ENCODE measurements at places on chromosomes 1 and 21.

DNA sequence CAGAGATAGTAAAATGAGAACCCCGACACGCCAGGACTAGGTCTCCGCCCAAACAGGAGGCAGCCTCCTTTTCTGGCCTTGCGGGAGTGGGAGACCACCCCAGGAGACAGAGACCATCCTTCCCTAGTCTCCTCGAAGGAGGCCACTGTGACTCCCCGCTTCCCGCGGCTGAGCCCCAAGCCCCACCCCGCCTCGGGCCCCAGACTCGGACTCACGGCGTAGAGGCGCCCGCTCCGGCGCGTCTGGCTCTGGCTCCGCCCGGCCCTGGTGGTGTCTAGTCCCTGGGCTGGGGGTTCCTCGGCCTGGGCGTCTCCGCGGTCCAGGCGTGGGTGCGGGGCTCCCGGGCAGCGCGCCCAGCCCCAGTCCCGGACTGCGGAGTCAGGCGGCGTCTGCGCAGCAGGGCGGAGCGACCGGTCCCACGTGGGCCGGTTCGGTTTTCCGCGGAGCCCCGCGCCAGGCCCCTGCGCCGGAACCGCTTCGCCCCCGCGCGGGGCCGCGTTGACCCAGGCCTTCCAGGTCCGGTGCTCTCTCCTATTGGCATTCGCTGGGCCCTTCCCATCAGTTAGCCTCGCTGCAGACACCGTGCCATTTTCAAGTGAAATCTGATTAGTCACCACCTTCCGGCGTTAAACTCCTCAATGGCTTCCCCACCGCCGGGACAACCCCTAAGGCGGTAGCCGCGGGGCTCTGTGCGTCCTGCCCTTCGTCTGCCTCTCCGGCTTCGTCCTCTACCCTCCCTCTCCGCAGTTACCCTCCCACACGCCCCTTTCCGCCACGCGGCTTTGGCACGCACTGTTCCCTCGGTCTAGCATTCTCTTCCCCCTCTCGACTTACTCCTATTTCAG, at the start of gene C1orf216:
Gene C1orf216 (minus strand): TSS at position 393 of the 845 bp plus-strand sequence. CDS start 2,563 bp downstream, outside the sequence.
- peak; percentile 54 for DNase-seq

DNA sequence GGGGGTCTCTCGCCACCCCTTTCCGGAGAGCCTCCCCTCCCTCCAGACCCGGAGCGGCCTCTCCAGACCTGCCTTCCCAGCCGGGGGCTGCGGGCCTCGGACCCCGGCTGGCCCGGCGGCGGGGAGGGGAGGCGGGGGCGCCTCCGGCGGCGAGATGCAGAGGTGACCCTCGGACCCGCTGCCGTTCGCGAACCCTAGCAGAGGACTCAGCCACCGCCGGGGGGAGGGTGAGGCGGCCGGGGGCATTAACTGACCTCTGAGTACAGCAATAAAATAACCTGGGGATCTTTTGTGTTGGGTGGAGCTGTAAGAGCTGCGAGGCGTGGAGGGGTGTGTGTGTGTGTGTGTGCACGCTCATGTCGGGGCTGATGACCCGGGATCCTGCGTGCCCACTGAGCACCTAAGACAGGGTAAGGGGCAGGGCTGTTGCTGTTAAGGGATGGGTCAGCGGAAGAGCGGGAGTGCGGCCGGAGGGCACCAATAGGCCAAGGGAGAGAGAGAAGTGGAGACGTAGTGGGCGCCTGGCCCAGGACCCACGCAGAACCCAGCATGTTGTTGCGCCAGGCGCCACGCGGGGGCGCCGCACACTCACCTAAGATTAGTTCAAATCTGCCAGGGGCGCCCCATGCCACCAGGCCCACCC, 6.3 kb downstream of the HAPLN2 start:
- DNase-seq, result peak; percentile 30

DNA sequence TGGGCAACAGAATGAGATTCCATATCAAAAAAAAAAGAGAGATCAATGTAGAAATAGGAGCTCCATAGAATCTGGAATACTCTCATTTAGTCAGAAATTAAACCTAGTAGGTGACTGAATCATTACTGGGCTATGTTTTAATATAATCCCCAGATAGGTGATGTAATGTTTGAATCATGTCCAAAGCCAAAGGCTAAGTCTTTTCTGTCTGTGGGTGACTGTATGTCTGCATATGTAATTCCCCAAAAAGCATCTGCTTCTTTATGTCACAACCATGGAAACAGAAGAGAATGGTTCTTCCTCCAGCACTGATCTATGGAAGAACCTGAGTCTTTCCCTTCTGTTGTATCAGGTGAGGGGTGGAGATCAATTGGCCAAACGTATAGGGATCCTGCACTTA, 5.8 kb downstream of the LAMC2 start:
- DNase-seq, result no peak

DNA sequence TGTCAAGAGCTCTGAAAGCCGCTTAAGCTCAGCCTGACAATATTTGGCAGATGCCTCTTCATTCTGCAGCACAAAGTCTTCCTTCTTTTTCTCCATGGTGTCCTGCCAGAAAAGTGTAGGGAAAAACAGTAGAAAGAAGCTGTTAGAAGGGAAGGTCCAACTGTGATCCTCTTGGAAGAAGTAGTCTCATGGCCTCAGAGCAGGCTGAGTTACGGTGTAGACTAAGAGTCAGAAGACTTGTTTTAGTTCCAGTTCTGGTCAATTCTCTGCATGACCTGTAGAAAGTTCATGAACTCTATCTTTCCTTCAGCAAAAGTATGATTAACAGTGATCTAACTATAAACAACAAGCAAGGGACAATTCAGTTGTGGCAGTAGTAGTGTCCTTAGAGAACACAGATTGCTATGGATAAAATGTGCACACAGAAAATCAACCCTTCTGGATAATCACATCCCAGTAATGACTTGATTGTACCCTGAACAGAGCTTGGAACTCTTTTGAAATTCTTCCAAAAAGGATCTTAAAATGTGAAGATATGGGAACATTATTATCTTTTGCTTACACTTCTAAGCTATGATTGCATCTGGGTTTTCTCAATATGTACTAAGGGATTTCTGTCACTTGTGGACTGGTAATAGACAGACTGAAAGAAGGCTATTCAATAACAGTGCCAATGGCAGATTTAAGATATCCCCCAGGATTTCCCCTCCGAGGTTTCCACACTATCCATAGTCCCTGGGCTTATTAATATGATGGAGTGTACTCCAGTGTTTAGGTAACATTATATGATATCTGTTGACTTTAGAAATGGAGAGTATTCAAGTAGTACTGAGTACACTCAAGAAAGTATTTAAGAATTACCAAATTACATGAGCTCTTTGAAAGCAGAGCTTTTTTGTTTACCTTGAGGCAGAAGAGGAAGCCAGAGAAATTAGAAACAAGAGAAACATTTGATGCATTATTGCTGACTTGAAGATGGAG, 22.1 kb upstream of the GBP2 start:
- no peak for DNase-seq

DNA sequence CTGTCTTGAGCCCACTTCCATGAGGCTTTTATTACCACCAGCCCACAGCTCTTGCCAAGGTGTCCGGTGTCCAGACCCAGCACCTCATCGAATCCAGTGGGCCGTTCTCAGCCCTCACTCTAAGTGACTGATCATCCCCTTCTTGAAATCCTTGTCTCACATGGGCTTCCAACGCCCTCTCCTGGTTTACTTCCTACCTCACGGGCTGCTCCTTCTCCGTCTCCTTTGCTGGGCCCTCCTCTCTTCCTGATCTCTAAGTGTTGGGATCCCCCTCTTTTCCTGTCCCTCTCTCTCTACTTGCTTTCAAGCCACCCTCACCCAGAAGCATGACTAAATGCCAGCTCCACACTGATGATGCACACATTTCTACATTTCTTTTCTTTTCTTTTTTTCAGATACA, 9.0 kb upstream of the RHBG start:
- DNase-seq, result no peak

- no peak for DNase-seq
Measured at GRCh38 chr1:63968663-63969440, 195.0 kb downstream of the ROR1 start.

DNA sequence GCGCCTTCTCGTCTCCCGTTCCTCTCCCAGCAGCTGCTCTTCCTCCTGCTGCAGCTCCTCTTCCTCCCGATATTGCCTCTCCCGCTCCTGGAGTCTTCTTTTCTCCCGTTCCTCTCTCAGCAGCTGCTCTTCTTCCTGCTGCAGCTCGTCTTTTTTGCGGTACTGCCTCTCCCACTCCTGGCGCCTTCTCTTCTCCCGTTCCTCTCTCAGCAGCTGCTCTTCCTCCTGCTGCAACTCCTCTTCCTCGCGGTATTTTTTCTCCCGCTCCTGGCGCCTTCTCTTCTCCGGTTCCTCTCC, 5.3 kb downstream of the TCHH start:
- no peak for DNase-seq

- no peak for DNase-seq
Measured at GRCh38 chr1:175555266-175555665, 188.1 kb downstream of the TNR start.

DNA sequence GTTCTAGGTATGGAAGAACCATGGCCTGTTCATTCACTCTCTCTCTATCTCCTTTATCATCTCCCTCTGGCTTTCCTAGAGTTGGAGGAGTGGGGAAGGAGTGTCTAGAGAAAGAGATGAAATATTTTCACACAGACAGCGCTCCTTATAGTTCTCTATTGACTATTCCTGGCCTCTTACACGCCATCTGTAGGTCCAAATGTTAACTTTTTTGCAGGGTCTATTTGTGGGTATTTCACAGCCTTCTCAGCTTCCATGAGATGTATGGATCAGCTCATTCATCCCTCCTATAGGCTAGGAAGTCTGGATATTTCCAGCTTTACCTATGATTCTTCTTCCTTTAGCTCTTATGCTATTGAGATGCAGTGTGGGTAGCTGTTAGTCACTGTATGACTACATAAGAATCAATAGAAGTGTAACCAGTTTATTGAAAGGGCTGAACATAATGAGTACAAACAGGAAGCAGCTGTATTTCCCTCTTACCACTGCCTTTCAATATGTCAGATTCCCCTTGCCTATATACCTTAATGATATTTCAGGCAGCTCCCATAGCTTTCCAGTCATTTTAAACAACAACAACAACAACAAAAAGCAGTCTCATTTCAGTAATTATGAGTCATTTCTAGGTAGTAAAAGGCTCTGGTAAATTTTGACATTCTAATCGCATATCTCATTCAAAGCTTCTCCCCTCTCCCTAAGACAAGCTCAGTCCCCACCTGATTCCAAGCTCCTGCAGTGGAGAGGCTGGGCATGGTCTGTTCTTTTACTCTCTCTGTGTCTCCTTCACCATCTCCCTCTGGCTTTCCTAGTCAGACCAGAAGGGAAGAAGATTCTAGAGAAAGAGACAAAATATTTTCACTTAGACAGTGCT, 149.5 kb downstream of the TTLL7 start:
- DNase-seq, result no peak

DNA sequence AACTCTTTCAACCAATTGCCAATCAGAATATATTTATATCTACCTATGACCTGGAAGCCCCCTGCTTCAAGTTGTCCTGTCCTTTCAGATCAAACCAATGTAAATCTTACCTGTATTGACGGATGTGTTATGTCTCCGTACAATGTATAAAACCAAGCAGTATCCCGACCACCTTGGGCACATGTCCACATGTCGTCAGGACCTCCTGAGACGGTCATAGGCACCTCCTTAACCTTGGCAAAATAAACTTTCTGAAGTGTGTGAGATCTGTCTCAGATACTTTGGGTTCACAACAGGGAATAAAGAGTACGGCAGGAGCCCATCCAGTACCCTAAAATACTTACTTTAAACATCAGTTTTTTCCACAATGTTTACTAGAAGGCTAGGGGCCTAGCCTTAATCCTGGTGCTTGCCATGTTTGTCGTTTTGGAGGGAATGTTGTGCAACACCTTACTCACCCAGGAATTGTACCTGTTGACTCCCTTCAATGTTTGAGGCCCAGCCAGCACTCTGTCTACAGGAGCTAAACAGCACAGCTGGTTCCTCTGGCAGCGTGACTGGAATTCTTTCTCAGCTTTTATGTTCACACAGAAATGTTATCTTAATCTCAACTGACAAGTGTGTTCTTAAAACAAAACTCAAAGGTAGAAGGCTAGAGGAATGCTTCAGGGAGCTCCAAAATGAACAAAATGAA, 90.8 kb upstream of the USP25 start:
- DNase-seq, result no peak

GRCh38 chr1:27603309-27603680, 649 bp downstream of the AHDC1 start:
- DNase-seq, result no peak

DNA sequence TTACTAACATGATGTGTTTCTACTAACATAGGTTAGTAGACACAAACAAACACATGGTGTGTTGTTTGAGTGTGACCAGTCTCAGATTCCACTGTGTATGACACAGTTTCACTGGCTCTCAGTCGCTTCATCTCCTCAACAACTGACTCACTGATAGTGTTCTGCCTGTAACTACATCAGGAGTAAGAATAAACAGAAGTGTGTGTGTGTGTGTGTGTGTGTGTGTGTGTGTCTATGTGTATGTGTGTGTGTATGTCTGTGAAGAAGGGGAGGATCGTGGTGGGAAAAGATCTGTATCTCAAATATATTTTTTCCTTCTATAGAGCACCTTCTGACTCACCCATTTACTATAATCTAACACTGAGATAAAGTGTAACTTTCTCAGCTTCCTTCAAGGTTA, 391.0 kb downstream of the PTPRC start:
- DNase-seq, result no peak

DNA sequence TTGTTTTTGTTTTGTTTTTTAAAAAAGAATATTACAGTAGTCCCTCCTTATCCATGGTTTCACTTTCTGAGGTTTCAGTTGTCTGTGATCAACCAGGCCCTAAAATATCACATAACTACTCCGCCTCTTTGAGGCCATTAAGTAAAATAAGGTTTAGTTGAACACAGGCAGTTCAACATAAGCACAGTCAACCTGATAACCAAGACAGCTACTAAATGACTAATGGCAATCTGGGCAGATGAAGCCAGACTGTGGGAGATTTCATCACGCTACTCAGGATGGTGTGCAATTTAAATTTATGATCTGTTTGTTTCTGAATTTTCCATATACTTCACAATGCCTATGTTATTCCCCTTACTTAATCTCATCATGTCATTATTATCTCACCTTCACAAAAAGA, 30.1 kb downstream of the LDLRAD1 start:
- DNase-seq, result no peak

DNA sequence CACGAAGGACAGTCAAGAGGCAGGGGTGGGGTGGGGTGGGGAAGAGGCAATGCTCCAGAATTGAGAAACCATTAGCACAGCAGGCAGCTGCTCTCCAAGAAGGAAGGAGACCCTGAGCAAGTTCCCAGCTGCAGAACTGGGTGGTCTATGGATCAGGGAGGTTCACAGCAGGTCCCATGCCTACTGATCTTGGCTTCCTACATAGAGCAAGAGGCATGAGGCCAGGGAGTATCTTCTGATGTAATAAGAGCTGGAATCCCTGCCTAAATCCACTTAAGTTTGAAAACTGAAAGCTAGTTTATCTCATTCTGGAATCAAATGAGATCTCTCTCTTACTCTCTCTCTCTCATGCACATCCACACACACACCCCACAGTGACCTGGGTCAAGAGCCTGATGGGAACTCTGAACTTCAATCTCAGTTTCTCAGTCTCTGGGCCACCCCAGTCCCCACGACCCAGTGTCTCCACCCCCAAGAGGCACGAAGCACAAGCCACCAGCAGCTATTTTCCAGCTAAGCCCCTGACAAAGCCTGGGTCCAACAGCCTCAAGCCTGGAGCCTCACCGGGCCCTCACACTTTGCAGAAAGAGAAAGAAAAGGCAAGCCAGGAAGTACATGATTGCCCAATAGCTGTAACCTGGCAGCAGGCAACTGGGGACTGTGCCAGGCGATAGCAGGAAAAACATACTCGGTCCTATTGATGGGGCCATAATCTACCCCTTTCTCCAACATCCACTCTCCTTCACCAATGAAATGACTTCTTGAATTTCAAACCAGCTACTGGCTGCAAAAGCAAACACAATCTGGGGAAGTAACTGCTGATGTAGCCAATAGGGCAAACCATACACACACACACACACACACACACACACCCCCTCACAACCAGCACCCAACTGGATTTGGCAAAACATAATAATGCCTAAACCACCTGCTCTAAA, 2.2 kb downstream of the NUAK2 start:
- peak; percentile 74 for DNase-seq

Measured in COR-L47 (cell line).